Right hindlimb (tissue), 1 donor: ENCODE measurements at places on chromosomes 5 and 9.
A peak's percentile ranks its signal among the peaks of the same experiment; 100 is the strongest.

- no peak for DNase-seq
Measured at GRCh38 chr5:111224561-111225345, 569 bp downstream of the CAMK4 start.

DNA sequence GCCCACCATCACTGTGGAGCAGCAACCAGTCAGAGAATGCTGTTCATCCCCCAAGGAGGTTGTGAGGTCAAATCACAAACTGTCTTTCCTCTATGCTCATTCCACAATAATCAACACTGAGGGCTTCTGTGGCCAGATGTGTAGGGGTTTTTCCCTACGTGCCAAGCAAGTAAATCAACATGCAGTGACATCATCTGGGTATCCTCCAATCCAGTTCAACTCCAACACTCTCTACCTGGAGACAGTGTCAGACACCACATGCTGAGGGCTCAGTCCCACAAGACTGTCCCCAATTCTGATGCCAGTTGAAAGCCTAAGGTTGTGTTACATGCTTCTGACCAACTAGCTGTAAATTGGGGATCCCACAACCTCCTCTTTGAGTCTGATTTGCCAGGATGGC, 57.3 kb upstream of the DMRT1 start:
- no peak for DNase-seq

- no peak for DNase-seq
Measured at GRCh38 chr9:8365029-8365428, 565.5 kb upstream of the DMAC1 start.

DNA sequence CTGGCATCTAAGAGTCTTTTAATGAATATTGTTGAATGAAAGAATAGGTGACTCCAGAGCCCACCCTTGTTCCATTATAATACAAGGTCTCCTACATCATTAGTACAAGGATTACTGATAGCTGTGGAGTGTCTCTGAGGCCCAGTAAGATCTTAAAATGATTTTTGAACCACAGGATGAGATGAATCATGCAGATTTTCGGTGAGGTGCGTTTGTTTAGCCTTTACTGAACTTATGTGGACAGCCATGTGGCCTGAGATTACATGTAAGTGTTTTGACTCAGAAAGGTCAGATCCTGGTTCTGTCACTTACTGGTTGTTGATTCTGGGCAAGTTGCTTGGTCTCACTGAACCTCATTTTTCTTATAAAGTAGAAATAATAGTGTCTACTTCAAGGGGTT, 21.6 kb downstream of the NFX1 start:
- DNase-seq, result no peak

DNA sequence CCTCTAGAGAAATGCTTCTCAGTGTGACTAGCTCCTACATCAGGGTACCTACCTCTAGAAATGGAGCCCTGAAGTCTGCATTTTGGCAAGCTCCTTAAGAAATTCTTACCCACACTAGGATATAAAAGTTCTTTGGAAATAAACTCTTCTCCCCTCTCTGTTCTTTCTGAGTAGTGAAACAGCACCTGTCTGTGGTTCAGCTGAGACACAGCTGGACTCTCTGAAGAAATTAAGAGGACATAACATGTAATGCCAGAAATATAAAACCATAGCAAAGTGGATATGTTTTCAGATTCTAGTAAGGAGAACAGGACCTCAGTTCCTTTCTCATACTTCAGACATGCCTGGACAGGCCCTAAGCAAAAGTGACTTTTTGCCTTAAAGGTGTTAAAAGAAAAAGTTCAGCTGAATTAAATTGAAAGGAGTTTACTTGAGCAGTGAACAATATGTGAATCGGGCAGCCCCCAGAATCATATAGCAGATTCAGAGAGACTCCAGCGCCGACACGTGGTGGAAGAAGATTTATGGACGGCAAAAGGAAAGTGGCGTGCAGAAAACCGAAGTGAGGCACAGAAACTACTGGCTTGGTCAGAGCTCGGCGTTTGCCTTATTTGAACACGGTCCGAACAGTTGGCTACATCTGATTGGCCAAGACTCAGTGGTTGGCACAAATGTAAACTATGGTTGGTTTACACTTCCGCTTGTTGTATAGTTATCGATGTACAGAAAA, 64.5 kb downstream of the PRKACG start:
- DNase-seq, result peak; percentile 53

DNA sequence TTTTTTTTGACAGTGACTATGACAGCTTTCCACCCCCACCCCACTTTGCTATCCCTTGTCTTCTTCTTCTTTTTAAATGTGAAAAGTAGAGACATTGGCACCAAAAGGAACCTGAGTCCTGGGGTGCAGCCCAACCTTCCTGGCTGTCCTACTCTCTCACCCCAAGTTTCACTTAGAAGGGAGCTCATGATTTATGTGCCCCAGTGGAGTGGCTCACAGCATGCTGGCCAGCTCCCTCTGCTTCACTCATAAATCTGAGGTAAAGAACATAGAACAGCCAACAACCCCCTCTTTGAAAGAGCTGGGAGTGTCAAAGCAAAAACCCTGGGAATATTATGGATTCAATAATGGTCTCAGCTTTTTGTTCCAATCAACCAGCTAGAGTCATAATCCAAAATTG, 196.3 kb upstream of the DAPK1 start:
- peak; percentile 64 for DNase-seq

DNA sequence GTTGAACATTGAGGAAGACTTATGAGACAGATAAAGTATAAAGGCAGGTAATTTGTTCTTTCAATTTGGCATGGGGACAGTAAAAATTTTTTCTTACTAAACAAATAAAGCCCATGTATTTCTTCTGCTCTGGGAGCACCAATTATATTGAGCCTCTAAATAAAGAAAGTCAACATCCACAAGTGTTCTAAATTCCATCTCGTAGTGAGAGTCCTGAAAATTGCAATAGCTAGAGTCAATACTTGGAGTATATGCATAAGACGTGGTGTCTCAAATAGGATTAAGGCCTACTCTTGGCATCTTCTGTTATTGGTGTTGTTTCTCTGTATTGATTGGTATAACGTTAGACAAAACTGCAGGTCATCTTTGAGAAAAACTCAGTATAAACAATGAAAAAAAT, 120.5 kb upstream of the CDKN2B start:
- DNase-seq, result no peak

GRCh38 chr5:152142840-152143469, 218.3 kb upstream of the GLRA1 start:
- DNase-seq, result peak; percentile 63

- DNase-seq, result no peak
Measured at GRCh38 chr9:95084254-95084934, 233.1 kb downstream of the FANCC start.

GRCh38 chr5:123176224-123176937, 87.3 kb downstream of the PRDM6 start:
- no peak for DNase-seq

GRCh38 chr9:135062254-135062653, 25.2 kb upstream of the OLFM1 start:
- no peak for DNase-seq

GRCh38 chr5:10145923-10146401, 103.7 kb downstream of the ATPSCKMT start:
- no peak for DNase-seq

DNA sequence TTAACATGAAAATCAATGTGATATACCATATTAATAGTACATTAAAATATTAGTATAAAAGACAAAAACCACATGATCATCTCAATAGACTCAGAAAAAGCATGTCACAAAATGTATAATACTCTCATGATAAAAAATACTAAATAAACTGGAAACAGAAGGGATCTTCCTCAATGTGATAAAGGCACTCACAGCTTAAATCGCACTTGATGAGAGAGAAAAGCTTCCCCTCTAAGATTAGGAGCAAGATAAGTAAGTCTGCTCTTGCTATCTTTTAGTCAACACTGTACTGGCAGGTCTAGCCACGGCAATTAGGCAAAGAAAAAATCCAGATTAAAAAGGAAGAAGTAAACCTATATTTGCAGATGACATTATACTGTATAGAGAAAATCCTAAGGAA, 21.8 kb upstream of the MSH3 start:
- DNase-seq, result no peak

DNA sequence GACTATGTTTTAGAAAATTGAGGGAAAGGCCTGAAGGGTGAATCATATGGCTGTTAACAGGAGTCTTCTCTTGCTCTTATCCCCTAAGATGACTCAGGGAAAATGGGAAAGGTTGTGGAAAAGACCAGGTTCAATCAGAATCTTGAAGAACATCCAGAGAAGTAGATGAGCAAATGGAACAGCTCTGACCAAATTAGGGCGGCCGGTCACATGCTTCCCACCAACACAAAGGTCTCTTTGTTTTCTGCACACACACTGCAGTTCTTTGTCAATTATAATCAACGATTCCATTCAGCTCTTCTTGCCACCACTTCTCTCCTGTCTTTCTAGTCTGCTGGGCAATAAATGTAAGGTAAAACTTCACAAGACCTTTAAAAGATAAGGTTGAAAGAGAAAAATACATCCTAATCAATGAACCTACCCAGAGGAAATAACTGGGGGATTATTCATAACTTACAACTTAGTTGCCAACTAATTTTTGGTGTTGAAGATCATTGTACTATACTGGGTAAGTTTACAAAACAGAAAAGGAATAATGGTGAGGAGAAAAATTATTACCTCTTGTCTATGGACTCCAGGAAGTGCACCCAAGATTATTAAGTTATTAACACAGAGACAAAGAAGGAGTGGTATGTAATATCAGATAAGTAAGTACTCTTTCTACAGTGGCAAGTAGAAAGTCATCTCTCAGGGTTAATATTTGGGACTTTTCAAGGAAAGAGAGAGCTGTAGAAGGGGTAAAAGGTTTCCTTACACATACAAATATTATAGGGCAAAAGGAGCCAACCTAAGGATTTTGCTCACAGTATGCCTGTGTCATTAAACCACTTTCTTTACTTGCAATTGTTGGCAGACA, 441.9 kb upstream of the PIK3R1 start:
- no peak for DNase-seq

GRCh38 chr9:86980802-86981201, 33.5 kb upstream of the GAS1 start:
- no peak for DNase-seq

GRCh38 chr5:131381777-131382176, 117.9 kb downstream of the CDC42SE2 start:
- no peak for DNase-seq

DNA sequence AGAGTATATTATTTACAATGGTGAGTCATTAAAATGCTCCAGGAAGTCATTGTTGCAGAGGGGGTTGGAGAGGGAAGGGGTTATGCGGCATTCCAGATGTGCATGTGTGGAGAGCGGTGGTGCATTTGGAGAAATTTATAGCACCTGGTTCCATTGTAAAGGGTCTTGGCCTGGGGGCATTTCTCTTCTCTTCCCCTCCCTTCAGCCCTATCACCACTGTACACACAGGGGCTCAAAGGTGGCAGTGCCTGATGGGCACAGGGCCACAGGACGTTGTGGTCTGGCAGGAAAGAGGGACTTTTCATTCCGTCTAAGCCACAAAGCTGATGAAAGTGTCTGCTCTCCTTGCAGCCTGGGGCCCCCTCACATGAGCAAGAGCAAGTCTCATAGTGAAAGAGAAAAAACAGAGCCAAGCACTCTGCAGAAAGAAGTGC, 442.4 kb upstream of the ZNF462 start:
- no peak for DNase-seq

GRCh38 chr5:92163906-92164305, 780.8 kb upstream of the ARRDC3 start:
- DNase-seq, result no peak

- DNase-seq, result no peak
Measured at GRCh38 chr5:129382921-129383672, 77.0 kb upstream of the ADAMTS19 start.

GRCh38 chr5:63923914-63924313, 38.3 kb downstream of the HTR1A start:
- no peak for DNase-seq

- DNase-seq, result no peak
Measured at GRCh38 chr5:142589720-142590119, 96.2 kb downstream of the FGF1 start.

DNA sequence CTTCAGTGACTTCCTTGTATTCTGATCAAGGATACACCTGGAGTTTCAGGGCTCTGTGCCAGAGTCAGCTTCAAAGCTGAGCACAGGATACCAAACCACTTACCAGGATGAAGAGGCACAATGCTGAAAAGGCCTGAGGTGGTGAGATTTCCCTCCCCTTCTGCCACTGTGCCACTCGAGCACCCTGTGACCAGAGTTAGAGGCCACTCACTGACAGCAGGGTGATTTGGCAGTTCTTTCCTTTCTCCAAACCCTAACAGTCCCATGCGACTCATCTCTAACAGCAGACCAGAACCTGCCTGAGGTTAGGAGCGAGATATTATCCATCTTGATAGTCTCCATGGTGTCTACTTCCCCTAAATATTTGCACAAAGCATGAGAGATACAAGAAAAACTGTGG, 1.8 kb downstream of the PLGRKT start:
- no peak for DNase-seq

DNA sequence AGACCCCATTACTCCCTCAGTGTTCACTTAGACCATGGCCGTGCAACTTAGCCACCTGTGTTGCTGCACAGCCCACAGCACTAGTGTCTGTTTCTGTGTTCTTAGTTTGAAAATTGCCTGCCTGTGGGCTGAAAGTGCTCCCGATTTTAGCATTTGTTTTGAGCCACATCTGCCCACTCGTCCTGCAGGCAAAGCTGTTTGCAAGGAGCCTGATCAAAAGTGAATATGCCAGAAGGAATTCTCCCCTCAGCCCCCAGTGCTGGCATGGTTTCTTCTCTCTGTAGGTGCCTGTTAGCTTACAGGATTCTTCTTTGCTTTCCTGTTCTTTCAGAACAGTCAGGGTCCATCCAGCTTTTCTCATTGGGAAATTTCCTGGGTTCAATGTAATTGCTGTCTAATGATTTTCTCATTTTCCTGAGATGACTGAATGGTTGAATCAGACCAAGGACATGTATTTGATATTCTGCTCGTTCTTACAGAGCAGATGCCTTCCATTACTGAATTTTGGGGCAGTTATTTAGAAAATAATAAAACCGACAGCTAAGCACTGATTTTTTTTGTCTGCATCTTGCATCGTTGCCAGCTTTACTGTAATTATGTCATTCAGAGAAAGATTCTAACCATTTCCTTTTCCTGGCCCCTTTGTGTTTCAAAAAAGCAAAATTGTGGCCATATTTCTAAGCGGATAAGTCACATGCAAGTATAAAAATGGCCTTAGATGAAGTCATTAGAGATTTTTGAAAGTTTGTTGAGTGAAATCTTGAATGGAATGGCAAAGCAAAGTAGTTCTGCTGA, 111.1 kb upstream of the CKMT2 start:
- no peak for DNase-seq

DNA sequence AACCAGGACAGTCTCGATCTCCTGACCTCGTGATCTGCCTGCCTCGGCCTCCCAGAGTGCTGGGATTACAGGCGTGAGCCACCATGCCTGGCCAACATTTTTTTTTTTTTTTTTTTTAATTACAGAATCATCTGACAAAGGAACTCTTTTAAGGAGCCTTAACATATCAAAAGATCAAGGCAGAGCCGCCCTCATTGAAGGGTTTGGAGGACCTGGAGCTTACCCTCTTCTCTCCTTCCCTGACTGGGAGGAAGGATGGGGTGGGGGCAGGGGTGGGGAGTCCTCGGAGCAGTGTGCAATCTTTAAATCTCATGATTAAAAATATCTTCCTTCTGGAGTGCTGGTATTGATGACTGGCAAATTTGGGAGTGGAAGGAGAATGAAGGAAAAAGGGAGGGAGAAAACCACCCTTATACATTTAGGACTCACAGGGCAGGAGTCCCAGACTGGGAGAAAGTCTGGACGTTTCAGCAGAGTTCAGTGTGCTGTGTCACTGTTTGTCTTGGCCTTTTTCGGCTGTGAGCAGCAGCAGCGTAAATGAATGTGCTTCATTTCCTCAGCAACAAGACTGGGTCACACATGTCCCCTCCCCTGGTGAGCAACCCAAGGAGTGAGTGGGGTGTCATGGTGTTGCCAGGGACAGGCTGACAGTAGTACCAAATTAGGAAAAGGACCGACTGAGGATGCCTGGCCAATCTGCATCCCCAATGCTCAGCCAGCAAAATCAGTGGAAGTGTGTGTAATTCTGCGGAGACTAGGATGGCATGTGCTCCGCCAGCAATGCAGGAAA, 115.3 kb upstream of the BNC2 start:
- DNase-seq, result peak; percentile 44
